ENCODE measurements at places on chromosomes 1 and 21.

- DNase-seq = no peak
Measured at GRCh38 chr21:45577801-45578175, 35.5 kb upstream of the SLC19A1 start.

DNA sequence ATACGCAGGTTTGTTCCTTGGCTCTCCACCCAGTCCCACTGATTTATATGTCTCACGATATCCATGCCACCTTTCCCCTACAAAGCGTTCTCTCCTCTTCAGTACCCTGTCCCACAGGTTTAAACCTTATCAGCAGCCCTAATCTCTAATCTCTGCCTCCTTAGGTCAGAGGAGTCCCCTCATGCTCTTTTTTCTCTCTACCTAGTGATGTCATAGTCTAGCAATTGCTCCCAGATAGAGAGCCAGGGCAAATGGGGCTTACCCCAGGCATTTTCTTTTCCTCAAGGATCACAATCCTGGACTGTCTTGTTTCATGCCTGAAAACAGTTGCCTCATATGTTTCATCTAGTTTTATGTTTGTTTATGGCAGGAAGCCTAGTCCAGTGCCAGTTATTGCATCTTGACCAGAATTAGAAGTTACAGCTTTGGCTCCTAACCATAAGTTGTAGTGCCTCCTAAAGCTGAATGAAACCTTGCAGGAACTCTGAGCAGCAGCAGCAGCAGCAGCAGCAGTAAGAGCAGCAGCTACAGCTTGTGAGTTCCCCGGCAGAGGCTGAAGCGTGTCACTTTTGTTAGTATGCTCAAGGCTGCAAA is 26.7 kb upstream of the TP53BP2 start:
- DNase-seq = no peak

GRCh38 chr1:228457017-228457395 is 30.2 kb upstream of the RNF187 start:
- no peak for DNase-seq

DNA sequence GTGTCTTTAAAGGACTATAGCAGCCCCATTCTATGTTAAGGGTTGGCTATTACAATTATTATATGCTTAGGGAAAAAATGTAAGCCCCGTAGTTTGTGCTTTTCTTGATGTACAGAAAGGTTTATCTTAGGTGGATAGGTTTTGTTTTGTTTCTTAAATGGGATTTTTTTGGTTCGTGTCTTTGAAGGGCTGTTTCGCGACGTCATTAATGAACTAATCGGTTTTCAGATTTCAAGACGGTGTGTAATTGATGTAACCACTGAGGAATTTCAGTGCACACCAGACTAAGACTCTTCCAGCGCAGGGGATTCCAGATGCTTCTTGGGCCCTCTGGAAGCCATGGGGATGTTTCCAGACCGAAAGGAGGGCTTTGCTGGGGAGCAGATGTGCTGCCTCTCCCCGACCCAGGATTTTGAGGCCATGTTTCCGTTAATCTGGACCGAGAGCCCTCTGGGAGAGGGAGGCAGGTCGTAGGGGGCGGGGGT is 4.8 kb upstream of the SIM2 start:
- no peak for DNase-seq

DNA sequence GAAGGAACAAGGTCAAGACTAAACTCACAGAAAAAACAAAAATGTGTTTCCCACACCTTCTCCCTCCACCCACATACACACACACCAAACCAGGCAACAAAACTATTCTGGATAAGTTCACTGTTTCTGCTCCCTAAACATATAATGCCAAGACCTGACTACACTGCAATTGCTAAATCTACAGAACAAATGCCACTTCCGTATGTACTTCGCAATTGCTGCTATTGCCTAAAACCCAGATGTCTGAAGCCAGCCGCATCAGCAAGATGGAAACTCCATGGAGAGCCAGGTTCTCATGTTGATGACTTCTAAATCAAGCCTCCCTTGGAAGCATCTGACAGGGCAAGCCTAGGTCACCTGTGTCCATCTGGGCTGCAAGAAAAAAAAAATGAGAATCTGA is 8.3 kb upstream of the AIM2 start:
- DNase-seq = no peak

DNA sequence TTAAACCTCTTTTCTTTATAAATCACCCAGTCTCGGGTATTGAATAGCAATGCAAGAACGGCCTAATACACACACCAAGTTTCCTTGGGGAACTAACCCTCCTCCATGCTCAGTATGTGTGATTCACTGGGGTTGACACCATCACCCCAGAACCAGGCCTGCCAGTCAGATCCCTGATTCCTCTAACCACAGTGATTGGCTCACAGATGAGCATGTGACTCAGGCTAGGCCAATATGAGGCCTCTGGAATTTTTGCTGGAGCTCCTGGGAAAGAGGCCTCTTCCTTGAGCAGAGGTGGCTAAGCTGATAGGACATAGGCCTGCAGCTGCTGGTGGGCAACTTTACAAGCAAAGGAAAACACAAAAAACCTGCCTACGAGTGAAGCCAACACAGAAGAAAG is 74.7 kb upstream of the ZBTB40 start:
- DNase-seq = no peak

DNA sequence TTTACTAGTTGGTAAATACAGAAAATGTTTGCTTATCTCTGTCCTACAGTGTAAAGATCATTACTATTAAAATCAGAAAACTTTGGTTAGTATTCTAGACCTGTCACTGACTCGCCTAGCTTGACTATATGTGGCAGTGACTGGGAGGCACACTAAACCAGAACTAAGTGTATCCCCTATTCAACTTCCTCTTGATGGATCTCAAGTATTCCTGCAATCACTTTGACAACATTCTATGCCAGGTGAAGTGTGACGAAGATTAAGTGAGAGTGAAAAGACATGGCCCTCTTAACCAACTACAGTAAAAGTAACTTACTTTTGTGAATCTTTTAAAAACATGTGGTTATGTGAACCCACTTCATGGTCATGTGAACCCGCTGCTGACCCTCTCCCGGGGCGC is 223.0 kb upstream of the ADAMTS5 start:
- DNase-seq = no peak

GRCh38 chr1:109792056-109792831 is 28.5 kb upstream of the EPS8L3 start:
- DNase-seq = no peak

DNA sequence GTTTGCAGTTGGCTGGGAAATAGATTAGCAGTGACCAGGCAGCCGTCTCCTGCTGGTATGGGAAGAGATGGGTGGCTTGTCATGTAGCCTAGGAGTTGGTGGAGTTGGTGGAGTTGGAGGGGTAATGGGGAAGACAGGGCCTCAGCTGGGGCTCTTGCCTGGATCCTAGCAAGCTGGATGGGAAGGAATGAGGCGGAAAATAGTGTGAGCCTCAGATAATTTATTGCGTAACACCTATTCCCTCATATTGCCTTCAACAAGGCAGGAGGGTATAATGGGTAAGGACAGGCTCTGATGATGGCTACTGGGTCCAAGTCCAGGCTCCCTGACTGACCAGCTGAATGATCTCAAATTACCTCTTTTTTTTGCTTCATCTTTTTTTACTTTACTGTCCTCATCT is 12.6 kb downstream of the MAP7D1 start:
- no peak for DNase-seq

- DNase-seq = no peak
Measured at GRCh38 chr1:221632072-221632471, 109.8 kb downstream of the DUSP10 start.
